ENCODE measurements at places on chromosomes 6 and 20. TPM values are rescaled to one million over a fixed set of nuclear protein-coding genes. Genes with fewer than 3 reads are reported as not detected.

RWDD2A gene
- 11.0 TPM for total RNA-seq

CD24 gene
- total RNA-seq, result 11.5 TPM

CNR1 gene
- 4.3 TPM for total RNA-seq

GSTA3 gene
- 26.7 TPM for total RNA-seq

Data from testis (tissue), 5 donors.